ENCODE measurements at places on chromosomes 4 and X.

DNA sequence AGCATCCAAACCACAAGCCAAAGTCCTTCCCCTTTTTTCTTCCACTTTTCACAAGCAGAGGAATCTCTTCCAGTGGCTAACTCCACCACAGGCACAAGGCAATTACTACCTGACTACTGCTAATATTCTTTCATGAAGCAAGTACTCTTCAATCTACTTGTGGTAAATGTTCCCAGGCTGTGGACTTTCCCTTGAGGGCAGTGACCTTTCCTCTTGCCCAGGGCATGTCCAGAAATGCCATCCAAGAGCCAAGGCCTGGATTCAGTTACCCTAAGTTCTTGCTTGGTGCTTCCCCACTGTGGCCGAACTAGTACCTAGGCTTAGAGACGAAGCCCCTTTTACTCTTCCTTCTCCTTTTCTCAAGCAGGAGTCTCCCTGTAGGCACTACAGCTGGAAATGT lies 400.7 kb downstream of the DCAF12L2 start:
- DNase-seq: no peak

- no peak for DNase-seq
Observed at GRCh38 chrX:40684092-40684491, 36.7 kb upstream of the CXorf38 start.

DNA sequence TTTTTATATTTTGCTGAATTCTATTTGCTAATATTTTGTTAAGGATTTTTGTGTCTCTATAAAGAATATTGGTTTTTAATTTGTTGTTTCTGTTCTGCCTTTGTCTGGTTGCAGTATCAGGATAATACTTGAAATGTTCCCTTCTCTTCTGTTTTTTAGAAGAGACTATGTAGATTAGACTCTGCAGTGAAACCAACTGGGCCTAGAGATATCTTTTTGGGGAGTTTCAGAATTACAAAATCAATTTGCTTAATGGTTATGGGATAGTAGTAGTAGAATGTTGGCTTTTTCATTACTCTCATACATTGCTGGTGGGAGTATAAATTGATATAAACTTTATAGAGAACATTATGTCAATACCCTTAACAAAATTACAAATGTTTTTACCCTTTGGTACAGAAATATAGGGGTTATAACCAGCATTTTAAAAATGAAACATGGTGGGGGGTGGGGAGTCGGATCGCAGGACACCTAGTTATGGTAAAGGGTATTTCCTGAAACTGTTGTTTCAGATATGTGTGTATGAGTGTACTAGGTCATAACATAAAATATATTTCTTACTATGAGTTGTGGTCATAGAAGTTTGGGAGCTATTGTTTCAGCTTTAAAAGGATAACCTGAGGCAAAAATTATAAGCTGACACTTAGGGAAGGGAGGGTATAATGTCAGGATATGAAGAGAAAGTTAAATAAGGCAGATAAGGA lies 29.0 kb downstream of the CLOCK start:
- no peak for DNase-seq

- DNase-seq: no peak
Observed at GRCh38 chr4:41161355-41161754, 53.0 kb downstream of the APBB2 start.

- DNase-seq: no peak
Observed at GRCh38 chr4:95268819-95269565, 279.8 kb downstream of the UNC5C start.

DNA sequence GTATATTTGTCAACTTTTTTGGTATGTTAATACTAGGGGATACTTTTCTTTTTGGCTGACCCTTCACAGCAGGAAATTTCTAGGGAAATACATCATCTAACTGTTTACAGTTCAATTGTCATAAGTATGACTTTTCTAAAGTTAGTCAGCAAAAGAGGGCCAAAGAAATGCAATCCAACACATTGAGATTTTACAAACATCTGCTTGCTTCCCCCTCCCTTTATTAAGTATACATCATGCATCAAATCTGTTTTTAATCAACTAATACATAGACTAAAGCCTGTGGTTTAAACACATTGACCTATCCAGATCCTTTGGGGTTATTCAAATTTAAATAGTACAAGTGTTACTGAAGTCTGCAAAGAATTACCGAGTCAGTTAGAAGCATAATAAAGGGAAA lies 93.9 kb downstream of the MID1 start:
- DNase-seq: no peak

DNA sequence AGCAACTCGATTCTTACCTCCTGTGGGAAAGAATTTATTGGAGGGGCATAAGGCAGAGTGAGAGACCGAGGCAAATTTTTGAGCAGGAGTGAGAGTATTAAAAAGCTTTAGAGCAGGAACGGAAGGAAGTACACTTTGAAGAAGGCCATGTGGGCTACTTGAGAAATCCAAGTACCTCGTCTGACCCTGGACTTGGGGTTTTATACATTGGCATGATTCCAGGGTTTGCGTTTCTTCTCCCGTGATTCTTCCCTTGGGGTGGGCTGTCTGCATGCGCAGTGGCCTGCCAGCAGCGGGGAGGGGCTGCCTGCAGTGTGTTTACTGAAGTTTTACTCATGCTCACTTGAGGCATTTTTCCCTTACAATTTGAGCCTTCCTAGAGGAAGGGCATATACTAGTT lies 3.4 kb downstream of the GALNT7 start:
- DNase-seq: no peak

DNA sequence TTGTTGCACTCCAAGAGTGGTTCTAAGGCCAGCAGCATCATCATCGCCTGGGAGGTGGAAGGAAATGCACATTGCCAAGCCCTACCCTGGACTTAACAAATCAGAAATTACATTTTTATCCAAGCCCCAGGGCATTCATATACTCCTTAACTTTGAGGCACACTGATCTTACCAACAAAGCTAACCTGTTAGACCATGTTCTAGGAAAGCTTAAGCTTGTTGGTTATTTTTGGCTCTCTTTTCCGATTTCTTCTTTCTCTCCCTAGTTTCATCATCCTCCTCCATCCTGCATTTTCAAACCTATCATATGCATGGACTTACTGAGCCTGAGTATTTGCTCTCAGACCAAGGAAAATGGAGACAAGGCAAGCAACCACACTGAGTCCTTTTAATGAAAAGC lies 133.4 kb downstream of the OPHN1 start:
- no peak for DNase-seq

GRCh38 chr4:172787111-172787510 lies 381.5 kb upstream of the GALNT7 start:
- DNase-seq: no peak

GRCh38 chrX:136147976-136148375 lies 643 bp downstream of the FHL1 start:
- peak; percentile 33 for DNase-seq

DNA sequence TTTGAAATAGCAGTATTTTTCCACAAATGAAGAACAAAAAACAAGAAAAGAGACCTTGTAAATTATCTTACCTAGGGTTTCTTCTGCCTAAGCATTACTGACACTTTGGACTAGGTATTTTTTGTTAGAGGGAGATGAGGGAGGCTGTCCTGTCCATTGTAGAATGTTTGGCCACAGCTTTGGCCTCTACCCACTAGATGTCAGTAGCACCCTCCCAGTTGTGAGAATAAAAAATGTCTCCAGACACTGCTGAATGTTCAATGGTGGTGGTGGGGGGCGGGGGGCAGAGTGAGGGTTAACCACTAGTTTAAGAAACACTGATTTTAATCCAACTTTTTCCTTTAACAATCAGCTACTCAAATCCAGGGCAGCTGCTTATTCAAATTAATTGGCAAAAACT lies 25.8 kb downstream of the OTUD4 start:
- DNase-seq: peak; percentile 25

Data from femur (tissue), 1 donor.